Neural progenitor cell (in vitro differentiated cells): ENCODE measurements at places on chromosomes 16 and 17. TPM values are rescaled to one million over a fixed set of nuclear protein-coding genes. Genes with fewer than 3 reads are reported as not detected.

GRCh38 chr16:3879258-3879886 is 1.1 kb downstream of the CREBBP start:
- H3K36me3 ChIP-seq = no peaks in the 10 kb centered on the region
- no peak overlapping the region for H3K27ac ChIP-seq
- peak overlapping the region; percentile 99 for H3K4me3 ChIP-seq
- peaks cover 40% of the 10 kb centered on the region for H3K4me1 ChIP-seq
- no peaks in the 10 kb centered on the region for H3K27me3 ChIP-seq

DNA sequence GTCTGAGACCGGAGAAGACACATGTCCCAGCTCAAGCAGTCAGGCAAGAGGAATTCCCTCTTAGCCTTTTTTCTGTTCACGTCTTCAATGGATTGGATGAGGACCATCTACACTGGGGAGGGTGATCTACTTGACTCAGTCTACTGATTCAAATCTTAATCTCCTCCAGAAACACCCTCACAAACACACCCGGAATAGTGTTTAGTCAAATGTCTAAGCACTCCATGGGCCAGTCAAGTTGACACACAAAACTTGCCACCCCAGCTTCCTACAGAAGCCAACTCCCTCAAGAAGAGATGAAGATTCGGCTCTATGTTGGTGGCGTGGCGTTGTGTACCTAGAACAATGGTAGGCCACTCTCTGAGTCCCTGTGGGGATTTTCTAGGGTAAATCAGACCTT is 22.5 kb upstream of the NKD1 start:
- H3K4me1 ChIP-seq = no peaks in the 10 kb centered on the region
- H3K36me3 ChIP-seq = no peaks in the 10 kb centered on the region
- no peaks in the 10 kb centered on the region for H3K27me3 ChIP-seq

GRCh38 chr17:51230306-51230705 is 29.5 kb downstream of the MBTD1 start:
- no peaks in the 10 kb centered on the region for H3K27me3 ChIP-seq
- H3K36me3 ChIP-seq = no peaks in the 10 kb centered on the region
- DNase-seq = no peak
- H3K4me1 ChIP-seq = no peaks in the 10 kb centered on the region
- H3K27ac ChIP-seq = no peak overlapping the region

DNA sequence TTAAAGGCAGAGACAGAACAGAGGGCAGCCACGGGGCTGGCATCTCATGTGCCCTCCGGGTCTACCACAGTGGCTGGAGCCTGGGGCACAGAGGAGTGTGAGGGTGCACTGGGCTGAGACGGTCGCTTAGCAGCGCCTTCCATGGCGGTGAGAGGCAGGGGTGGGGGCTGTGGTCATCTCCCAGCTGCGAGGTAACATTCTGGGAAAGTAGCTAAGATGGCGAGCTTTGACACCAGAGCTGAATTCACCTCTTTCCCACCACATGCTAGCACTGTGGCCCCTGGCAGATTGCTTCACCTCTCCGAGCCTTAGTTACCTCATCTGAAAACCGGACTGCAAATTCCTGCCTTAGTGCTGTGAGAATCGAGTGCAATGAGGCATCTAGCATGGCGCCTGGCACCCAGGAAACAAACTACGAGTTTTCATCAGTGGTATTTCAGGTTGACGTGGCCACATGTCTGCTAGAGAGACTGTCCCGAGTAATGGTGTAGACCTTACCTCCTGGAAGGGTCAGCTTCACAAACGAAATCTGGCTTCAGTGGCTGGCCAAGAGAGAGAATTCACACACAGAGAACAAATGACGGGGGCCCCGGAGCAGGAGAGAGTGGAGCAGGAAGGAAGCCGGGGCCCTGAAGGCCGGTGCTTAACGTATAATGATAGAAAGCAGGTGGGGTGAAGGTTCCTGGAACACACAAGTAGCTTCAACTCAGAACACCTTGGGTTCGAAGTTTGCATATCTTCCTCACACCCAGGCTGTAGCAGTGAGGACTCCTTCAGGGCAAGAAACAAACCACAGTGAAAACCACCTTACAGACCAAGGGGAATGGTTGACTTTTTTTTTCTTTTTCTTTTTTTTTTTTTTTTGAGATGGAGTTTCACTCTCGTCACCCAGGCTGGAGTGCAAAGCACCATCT is 63.9 kb upstream of the RPH3AL start:
- DNase-seq = no peak
- no peak overlapping the region for H3K4me3 ChIP-seq
- no peak overlapping the region for H3K27ac ChIP-seq
- H3K4me1 ChIP-seq = no peaks in the 10 kb centered on the region
- H3K36me3 ChIP-seq = no peaks in the 10 kb centered on the region
- no peaks in the 10 kb centered on the region for H3K27me3 ChIP-seq

- DNase-seq = no peak
- H3K27ac ChIP-seq = no peak overlapping the region
- no peaks in the 10 kb centered on the region for H3K36me3 ChIP-seq
- H3K4me3 ChIP-seq = no peak overlapping the region
- no peaks in the 10 kb centered on the region for H3K4me1 ChIP-seq
These were observed 13.9 kb upstream of the CES1 start for GRCh38 chr16:55846598-55847346.

- no peaks in the 10 kb centered on the region for H3K27me3 ChIP-seq
- H3K4me1 ChIP-seq = no peaks in the 10 kb centered on the region
- DNase-seq = peak; percentile 11
- no peak overlapping the region for H3K4me3 ChIP-seq
These were observed 45.5 kb downstream of the CPPED1 start for GRCh38 chr16:12758031-12758669.

- H3K4me3 ChIP-seq = no peak overlapping the region
- H3K36me3 ChIP-seq = no peaks in the 10 kb centered on the region
- H3K27me3 ChIP-seq = no peaks in the 10 kb centered on the region
- peak; percentile 32 for DNase-seq
These were observed 5.2 kb downstream of the USP7 start for GRCh38 chr16:8958344-8959167.

DNA sequence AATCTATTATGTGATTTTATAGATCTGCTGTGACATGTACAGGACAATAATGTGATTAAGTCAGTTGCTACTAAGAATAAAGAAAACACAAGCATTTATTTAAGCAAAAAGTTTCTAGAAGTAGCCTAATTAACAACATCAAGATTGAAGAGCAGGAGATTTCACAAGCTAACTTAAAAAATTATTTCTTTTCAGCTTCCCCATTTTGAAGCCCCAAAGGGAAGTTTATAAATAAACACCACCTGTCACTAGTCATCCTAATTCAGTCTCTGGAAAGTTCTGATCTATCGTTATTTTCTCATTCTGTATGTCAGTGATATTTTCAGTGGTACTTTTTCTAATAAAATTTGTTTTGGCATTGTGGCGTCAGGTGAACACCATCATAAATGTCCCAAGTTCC is 8.3 kb downstream of the CAPNS2 start:
- no peaks in the 10 kb centered on the region for H3K27me3 ChIP-seq
- H3K4me3 ChIP-seq = no peak overlapping the region
- H3K4me1 ChIP-seq = no peaks in the 10 kb centered on the region
- no peak overlapping the region for H3K27ac ChIP-seq

DNA sequence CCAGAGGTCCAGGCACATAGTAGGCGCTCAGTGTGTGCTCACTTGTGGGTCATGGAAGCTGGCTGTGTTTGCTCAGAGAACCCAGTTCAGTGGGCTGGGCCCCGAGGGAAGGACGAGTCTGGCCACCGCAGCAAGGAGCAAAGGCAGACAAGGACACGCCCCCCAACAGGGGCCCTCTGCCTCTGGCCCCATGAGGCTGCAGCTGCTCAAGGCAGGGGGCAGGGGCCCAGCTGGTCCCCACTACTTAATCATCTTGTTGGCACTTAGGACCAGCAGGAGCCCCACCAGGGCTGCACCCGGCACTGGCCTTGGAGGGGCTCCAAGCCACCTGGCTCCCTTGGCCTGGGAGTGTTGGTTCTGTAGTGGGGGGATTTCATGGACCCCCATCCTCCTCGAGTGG is 16.1 kb downstream of the KCNJ12 start:
- no peaks in the 10 kb centered on the region for H3K36me3 ChIP-seq
- no peak overlapping the region for H3K27ac ChIP-seq
- H3K4me1 ChIP-seq = no peaks in the 10 kb centered on the region
- DNase-seq = no peak
- no peak overlapping the region for H3K4me3 ChIP-seq

GRCh38 chr16:49952386-49952785 is 72.6 kb upstream of the CNEP1R1 start:
- no peaks in the 10 kb centered on the region for H3K27me3 ChIP-seq
- H3K4me3 ChIP-seq = no peak overlapping the region
- peaks cover 5% of the 10 kb centered on the region for H3K4me1 ChIP-seq

DNA sequence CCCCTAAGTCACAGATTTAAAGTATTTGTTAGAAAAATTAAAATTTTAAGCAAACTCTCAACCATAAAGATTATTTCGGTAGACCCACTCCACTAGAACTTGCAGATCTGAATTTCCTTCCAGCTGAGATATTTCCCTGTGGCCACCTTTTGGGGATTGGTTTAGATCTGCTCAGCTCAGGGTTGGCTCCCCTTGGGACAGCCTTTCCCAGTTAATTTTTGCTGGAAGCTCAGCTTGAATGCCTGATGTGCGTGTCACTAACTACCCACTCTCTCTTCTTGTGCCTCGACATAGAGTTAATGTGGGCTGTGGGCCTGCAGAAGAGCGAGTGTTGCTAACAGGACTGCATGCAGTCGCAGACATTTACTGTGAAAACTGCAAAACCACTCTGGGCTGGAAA is 57.6 kb downstream of the YPEL2 start:
- H3K4me1 ChIP-seq = no peaks in the 10 kb centered on the region
- no peaks in the 10 kb centered on the region for H3K27me3 ChIP-seq
- no peak overlapping the region for H3K27ac ChIP-seq
- no peak for DNase-seq

- DNase-seq = no peak
- H3K27me3 ChIP-seq = peaks cover 22% of the 10 kb centered on the region
- no peaks in the 10 kb centered on the region for H3K36me3 ChIP-seq
- H3K4me3 ChIP-seq = no peak overlapping the region
- no peak overlapping the region for H3K27ac ChIP-seq
These were observed 19.8 kb upstream of the KCNH6 start for GRCh38 chr17:63503341-63503705.

DNA sequence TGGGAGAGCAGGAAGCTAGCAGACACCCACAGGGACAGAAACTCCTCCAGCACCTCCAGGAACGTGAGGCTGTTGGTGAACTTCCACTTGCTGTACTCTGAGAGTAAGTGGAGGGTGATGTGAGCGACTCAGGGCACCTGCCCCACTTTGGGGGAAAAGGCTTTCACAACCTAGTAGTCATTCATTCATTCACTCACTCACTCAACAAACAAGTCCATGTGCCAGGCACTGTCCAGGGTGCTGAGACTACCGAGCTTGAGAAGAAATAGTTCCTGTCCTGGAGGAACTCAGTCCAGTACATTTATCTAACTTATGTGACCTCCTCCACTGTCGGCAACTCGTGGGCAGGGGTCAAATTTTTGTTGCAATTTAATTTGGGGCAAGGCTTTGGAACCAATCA is 26.6 kb downstream of the LGALS9 start:
- DNase-seq = peak; percentile 51
- no peak overlapping the region for H3K4me3 ChIP-seq
- H3K4me1 ChIP-seq = no peaks in the 10 kb centered on the region
- no peak overlapping the region for H3K27ac ChIP-seq
- H3K27me3 ChIP-seq = no peaks in the 10 kb centered on the region
- H3K36me3 ChIP-seq = no peaks in the 10 kb centered on the region

GRCh38 chr17:75734674-75735294 is 13.5 kb downstream of the ITGB4 start:
- no peak for DNase-seq
- no peaks in the 10 kb centered on the region for H3K36me3 ChIP-seq
- H3K4me1 ChIP-seq = no peaks in the 10 kb centered on the region
- H3K27ac ChIP-seq = no peak overlapping the region
- H3K27me3 ChIP-seq = no peaks in the 10 kb centered on the region

DNA sequence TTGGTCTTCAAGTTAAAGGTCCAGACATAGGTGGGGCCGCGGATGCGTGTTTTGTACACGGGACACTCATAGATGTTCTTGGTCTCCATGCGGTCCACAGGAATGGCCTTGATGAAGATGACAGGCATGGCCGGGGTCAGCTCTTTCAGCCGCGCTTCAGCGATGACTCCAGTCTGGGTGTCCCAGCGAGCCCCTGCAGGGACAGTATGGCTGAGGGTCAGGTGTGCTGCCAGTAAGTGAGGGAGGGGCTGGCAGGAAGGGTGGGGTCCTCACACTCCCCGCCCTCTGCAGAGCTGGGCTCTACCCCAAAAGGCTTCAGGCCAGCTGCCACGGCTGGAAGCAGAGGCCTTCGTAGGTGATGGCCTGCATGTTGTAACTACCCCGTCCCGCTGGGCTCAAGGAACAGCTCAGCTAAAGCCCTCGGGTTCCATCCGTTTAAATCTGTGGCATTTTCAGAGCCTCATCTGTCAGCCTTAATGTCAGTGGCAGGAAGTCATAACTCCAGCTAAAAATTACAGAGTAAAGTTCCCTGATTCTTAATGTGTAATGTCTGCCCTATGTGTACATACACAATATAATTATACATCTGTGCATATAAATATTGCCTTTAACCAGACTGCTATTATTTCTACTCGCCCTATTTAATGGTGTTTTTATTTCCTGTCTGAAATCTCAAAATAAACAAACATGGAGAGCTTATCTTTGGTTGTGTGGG is 45.7 kb downstream of the PGS1 start:
- no peak overlapping the region for H3K27ac ChIP-seq
- no peaks in the 10 kb centered on the region for H3K36me3 ChIP-seq
- no peaks in the 10 kb centered on the region for H3K27me3 ChIP-seq
- no peak overlapping the region for H3K4me3 ChIP-seq

GRCh38 chr17:14331225-14331981 is 30.5 kb downstream of the HS3ST3B1 start:
- peak overlapping the region; percentile 92 for H3K27ac ChIP-seq
- no peaks in the 10 kb centered on the region for H3K36me3 ChIP-seq
- H3K4me1 ChIP-seq = peaks cover 66% of the 10 kb centered on the region

GRCh38 chr16:24729951-24730815 is 732 bp downstream of the TNRC6A start:
- peaks cover 13% of the 10 kb centered on the region for H3K4me1 ChIP-seq
- peak; percentile 31 for DNase-seq
- H3K36me3 ChIP-seq = no peaks in the 10 kb centered on the region
- no peaks in the 10 kb centered on the region for H3K27me3 ChIP-seq
- H3K27ac ChIP-seq = peak overlapping the region; percentile 98

Gene ZNF688
- total RNA-seq = 3.6 and 6.2 TPM in 2 replicates

Gene ABCA9
- total RNA-seq = 0.03 and 0.13 TPM in 2 replicates

Gene DNAH3
- total RNA-seq = 0.92 and 1.1 TPM in 2 replicates

Gene RPS15A
- 3,933 and 4,863 TPM in 2 replicates for total RNA-seq

Gene SLC16A5
- 3.4 and 19.9 TPM in 2 replicates for total RNA-seq

Gene TERB1
- not detected in 2 replicates for total RNA-seq

Gene SOST
- total RNA-seq = 0.06 TPM in 1 of 2 replicates, not detected in the other
